ENCODE measurements at places on chromosomes 7 and 10. TPM values are rescaled to one million over a fixed set of nuclear protein-coding genes. Genes with fewer than 3 reads are reported as not detected.

The ASB13 gene
- 15.4 TPM for total RNA-seq

DNA sequence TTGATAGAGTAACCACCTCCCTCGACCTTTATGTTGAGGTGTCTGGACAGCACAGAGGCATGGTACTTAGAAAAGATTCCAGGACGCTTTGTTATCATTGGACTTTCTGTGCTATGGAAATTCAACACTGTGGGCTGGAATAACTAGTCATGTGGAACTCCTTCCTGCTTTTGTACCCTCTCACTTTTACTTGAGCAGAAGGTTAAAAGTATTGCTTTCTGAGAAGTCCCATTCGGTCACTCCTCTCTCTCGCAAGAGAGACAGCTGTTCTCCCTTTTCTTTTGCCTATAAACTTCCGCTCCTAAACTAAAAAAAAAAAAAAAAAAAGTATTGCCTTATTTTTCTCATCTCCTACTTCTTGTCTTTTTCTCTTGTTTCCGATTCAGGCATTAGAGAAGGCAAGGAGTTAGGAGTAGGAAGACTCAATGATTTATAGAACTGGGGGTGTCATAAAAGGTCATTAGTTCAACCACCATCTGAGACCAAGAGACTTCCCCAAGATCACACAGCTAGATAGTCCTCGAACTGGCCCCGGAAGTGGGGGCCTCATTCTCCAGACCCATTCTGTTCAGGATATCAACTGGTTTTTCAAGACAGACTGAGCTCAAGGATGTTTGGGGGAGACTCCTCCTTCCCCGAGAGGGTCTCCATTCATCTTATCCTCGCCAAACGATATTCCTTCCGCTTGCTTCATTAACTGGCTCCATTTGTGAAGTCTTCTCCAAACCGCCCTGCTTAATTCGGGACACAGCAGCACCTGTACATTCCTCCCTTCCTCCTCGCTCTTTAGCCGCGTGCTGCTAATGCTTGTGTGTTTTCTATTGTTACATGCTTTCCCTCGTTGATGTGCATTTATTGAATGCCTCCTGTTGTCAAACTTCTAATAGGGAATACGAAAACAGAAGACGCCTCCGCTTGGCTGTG is 995 bp upstream of the INPP5F start:
- DNase-seq: no peak

GRCh38 chr10:91247360-91248111 is 27.1 kb downstream of the PCGF5 start:
- no peak for DNase-seq

The GPR15LG gene
- not detected for total RNA-seq

DNA sequence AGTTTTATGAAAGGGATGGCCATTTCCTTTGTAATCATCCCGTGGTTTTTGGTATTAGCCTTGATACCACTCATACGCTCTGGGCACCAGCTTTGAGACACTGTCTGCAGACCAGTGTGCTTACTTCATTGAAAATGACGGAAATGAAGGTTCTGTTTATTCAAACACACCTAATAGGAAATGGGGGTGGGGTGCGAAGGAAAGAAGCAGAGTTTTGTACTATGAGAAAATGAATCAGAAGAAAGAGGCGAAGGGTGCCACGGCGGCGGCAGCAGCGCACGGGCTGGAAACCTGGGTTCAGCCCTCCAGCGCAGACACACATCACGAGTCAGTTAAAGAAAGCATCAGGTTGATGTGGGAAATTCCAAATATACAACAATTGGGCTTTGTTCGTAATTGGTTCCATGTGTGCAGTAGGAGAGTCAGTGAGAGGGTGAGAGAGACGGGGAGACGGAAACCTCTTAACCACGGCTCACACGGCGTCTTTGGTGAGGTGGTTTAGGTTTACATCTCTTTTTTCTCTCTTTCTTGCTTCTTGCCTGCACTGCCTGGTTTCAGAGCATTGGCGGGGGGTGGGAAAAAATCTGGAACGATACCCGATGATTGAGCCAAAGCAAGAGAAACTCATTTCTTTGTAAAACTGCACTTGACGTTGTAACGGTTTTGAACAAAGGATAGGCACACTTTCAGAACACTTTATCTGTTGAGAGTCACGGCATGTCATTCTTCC is 321.2 kb downstream of the FRMD4A start:
- no peak for DNase-seq

The C10orf105 gene
- 0.05 TPM for total RNA-seq

DNA sequence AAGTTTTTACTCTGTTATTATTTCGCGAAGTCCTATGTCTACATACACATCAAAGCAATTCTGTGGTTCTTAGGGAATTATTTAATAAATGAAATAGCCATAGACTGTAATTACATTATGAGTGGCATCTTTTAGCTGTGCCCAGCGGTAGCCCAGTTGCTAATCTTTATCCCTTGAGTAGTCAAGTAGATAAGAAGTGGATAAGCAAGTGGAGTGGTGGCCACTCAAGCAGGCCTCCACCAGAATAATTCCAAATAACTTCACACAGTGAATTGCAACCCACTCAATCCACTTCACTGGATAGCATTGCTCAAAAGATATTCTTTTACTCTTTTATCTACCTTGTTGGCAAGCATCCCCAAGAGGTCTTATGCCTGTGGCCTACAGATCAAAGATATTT is 349.7 kb downstream of the AUTS2 start:
- DNase-seq: no peak

- DNase-seq: no peak
These were observed 8.3 kb downstream of the XPNPEP1 start for GRCh38 chr10:109914966-109915365.

The TAS2R4 gene
- 0.14 TPM for total RNA-seq
